ENCODE measurements at places on chromosomes 1 and 21.

GRCh38 chr1:33541966-33542365 lies 69.5 kb downstream of the ZSCAN20 start:
- no peak for DNase-seq

DNA sequence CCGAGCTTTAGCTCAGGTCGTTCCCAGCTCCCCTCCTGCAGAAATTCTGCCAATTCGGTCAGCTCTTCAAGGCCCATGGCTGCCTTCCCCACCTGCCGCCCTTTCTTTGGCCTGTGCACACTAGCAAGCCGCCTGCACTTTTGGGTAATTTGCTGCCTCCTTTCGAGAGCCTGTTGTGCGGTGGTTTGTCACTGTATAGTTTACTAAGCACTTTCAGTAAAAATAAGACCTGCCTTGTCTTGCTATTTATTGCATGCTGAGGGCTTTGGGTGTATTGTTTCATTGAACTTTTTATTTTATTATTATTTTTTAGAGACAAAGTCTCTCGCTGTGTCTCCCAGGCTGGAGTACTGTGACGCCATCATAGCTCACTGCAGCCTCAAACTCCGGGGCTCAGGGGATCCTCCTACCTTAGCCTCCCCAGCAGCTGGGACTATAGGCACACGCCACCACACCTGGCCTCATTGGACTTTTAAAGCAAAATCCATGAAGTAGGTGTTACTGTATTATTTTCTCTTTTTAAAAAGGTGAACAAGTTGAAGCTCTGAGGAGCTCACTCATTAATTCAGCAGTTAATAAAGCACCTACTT lies 1.1 kb upstream of the FABP3 start:
- no peak for DNase-seq

DNA sequence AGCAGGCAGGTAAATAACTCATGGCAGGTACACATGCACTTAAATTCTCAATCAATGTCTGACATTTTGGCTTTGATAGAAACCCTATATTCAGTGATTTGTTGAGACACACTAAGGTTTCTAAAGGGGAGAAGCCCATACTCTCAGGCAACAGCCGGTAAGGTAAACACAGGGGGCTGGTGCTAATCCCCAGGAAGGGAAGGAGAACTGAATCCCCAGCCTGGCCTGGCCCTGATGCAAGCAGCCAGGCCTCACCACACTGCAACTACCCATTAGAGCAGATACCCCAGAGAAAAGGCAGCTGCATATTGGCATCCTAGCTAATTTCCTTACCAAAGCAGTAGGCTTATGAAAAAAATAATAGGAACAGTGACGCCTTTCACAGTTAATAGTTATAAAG lies 116.5 kb upstream of the LRRC7 start:
- DNase-seq: no peak

DNA sequence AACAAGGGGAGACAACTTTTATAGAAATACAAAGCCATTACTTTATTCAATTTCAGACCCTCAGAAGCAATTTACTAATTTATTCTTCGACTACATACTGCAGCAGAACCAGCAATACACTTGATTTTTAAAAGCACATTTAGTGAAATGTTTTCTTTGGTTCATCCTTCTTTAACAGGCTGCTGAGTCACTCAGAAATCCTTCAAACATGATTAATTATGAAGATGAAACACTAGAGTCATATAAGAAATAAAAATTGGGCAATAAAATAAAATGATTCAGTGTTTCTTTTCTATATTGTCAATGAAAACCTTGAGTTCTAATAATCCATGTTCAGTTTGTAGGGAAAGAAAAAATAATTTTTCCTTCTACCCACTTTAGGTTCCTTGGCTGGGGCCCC lies 47.0 kb downstream of the CHML start:
- no peak for DNase-seq

All from CD8-positive, alpha-beta T cell (primary cell).